Stimulated activated CD8-positive, alpha-beta memory T cell treated with anti-CD3 and anti-CD28 coated beads, Interleukin-7, amount 100 ng/mL, for 48 hours (primary cell): ENCODE measurements at places on chromosomes 2 and 18.

- no peak for DNase-seq
These were observed 145.2 kb downstream of the MGAT5 start for GRCh38 chr2:134399096-134399495.

DNA sequence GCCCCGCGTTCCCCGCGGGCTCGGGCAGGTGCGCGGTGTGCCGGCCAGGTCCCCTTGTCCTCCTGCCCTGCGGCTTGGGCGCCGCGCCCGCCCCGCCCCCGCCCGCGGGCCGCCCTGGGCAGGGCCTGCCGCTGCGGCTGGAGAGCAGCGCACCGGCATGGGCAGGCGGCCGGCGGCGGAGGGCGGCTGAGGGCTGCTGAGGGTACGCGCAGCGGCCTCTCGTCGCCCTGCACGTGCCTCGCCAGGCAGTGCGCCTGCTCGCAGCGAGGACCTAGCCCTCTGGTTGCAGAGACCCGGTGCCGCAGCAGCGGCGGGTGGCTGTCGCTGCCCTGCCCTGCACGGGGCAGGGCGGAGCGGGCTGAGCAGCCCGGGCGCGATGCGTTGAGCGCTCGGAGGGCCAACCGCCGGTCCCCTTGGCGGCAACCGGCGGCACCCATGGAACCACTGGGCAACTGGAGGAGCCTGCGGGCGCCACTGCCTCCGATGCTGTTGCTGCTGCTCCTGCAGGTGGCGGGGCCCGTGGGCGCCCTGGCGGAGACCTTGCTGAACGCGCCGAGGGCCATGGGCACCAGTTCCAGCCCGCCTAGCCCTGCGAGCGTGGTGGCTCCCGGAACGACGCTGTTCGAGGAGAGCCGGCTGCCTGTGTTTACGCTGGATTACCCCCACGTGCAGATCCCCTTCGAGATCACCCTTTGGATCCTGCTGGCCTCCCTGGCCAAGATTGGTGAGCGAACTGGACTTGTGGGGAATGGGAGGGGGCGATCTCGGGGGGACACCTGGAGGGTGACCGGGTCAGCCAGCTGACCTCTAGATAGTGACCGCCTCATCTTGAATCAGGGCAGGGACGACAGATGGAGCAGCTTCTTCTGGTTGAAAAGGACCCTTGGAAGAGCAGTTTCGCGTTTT, at the start of gene SLC9A2:
Gene SLC9A2, plus strand, starts transcription at position 140 of the 906 bp plus-strand sequence. Its CDS starts 296 bp downstream, at position 436.
- no peak for DNase-seq

DNA sequence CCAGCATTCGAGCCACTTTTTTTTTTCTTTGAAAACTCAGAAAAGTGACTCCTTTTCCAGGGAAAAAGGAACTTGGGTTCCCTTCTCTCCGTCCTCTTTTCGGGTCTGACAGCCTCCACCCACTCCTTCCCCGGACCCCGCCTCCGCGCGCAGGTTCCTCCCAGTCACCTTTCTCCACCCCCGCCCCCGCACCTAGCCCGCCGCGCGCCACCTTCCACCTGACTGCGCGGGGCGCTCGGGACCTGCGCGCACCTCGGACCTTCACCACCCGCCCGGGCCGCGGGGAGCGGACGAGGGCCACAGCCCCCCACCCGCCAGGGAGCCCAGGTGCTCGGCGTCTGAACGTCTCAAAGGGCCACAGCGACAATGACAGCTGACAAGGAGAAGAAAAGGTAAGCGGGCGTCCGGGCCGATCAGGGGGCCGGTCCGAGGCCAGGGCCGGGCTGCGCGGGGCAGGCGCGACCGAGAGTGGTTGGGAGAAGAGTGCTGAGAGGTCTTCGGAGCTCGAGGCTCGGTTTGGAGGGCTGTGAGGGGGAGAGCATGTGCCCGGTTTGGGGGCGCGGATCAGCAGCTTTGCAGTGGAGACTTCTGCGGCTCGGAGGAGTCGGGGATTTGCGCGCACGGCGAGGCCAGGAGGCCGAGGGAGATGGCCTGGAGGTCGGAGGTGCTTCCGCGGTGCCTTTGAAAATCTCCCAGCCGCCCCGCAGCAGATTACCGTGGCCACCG, 502 bp downstream of the EPAS1 start:
- peak; percentile 60 for DNase-seq

DNA sequence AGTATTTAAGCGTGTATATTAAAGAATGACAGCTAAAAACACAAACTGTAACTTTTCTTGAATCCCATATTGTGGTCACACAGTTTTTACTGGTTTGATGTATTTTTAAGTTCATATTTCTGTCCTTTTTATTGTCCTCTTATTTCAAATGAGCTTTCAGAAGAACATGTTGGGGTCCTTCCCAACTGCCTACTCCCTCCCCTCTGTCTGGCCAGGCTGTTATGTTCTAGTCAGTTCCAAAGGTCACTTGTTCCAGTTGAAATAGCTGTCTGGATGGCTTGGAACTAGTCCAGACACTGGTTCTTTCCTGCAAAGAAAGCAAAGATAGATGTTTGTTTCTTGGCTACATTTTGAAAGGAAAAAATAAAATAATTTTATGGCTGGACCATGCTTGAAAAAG, 306.9 kb downstream of the GULP1 start:
- DNase-seq: no peak

- no peak for DNase-seq
These were observed 284.1 kb downstream of the IRS1 start for GRCh38 chr2:226515344-226516055.

GRCh38 chr2:68272246-68272994, 20.1 kb upstream of the PPP3R1 start:
- DNase-seq: no peak

- DNase-seq: no peak
These were observed 559 bp downstream of the MYL12A start for GRCh38 chr18:3248062-3248657.

DNA sequence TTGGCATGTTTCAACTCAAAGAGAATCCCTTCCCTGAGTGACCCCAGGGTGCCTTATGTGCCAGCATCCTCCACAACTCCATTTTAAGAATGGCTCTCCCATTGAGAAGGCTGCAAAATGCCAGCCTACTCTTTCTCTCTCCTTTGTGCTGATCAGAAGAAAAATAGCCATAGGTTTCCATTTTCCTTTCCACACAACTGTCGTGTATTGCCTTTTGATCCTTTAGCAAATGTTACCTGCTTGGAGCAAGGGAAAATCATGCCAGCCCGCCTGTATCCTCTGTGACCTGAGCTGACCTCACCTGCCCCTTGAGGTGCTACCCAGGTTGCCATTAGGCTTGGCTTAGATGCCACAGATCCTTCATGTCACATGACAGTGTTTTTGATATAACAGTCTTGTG, 38.8 kb downstream of the DPYSL5 start:
- DNase-seq: no peak

- no peak for DNase-seq
These were observed 41.3 kb downstream of the PARD3B start for GRCh38 chr2:204586444-204587180.

- DNase-seq: no peak
These were observed 177.5 kb downstream of the ANAPC1 start for GRCh38 chr2:111706481-111707001.

- DNase-seq: no peak
These were observed 911.6 kb downstream of the EPHA4 start for GRCh38 chr2:220660277-220661145.

- no peak for DNase-seq
These were observed 179.1 kb upstream of the RPRM start for GRCh38 chr2:153657651-153658050.

- DNase-seq: no peak
These were observed 299.3 kb downstream of the OSR1 start for GRCh38 chr2:19059076-19059475.

DNA sequence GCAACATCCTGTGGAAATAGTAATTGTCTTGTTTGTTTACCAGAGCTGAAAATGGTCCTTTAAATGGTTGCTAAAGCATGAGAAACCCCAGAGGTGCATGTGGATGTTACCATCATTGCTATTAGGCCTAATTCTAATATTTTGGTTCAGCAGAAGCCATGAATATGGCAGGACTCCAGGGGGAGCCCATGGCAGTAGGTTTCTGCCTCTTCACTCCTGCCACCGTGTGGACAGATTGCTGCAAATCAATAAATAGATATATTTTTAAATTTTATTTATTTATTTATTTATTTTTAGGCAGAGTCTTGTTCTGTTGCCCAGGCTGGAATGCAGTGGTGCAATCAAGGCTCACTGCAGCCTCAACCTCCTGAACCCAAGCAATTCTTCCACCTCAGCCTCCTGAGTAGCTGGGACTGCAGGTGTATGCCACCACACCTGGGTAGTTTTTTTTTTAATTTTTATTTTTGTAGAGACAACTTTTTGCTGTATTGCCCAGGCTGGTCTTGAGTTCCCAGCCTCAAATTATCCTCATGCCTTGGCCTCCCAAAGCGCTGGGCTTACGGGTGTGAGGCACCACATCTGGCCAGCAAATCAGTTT, 54.9 kb upstream of the CAPN13 start:
- DNase-seq: no peak

DNA sequence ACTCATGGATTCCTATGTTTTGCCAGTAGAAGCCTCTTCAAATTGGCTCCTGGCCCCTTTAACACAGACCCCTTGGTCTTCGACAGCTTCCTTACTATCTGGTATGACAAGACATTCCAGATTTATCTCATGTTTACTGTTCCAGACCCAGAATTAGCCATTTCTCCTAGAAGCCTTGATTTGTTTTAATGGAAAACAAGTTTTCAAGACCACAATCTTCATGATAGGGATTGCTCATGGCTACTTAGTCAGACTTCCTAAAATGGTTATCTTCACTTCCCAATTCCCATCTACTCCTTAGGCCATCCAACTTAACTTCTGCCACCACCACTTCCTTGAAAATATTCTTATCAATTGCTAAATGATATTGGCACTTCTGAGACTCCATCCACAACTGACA, 63.2 kb downstream of the TTC32 start:
- DNase-seq: no peak

GRCh38 chr18:3885209-3885792, 435.3 kb downstream of the TGIF1 start:
- no peak for DNase-seq

GRCh38 chr2:225600444-225600843, 200.9 kb downstream of the NYAP2 start:
- DNase-seq: no peak

DNA sequence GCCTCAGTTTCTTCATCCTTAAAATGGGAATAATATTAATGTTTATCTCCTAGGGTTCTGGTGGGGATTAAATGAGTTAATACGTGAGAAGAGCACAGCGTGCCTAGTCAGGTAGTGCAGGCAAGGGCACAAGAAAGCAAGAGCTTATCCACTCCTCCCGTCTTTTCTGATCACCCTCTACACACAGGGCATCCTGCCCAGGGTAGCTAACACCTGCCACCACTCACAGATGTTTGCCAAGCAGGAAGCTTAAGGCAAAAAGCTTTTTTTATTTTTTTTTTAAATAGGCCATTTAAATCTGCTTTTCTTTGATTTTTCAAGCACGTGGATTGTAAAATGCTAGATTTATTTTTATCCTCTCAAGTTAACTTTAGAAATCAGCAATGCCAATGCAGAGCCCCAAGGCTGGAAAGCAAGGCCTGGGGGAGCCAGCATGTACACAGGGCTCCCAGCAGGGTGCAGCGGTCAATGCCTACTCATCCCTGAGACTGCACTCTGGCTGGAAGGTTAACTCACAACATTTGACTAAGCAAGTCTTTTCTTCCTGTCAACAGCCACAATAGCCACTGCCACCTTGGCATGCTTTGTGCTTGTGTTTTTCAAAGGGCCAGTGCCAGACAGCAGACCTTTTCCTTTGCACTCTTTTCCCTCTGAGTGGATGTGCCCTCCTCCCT, 86.5 kb upstream of the ACAA2 start:
- no peak for DNase-seq

GRCh38 chr18:31680831-31681568, 3.4 kb downstream of the B4GALT6 start:
- DNase-seq: no peak

DNA sequence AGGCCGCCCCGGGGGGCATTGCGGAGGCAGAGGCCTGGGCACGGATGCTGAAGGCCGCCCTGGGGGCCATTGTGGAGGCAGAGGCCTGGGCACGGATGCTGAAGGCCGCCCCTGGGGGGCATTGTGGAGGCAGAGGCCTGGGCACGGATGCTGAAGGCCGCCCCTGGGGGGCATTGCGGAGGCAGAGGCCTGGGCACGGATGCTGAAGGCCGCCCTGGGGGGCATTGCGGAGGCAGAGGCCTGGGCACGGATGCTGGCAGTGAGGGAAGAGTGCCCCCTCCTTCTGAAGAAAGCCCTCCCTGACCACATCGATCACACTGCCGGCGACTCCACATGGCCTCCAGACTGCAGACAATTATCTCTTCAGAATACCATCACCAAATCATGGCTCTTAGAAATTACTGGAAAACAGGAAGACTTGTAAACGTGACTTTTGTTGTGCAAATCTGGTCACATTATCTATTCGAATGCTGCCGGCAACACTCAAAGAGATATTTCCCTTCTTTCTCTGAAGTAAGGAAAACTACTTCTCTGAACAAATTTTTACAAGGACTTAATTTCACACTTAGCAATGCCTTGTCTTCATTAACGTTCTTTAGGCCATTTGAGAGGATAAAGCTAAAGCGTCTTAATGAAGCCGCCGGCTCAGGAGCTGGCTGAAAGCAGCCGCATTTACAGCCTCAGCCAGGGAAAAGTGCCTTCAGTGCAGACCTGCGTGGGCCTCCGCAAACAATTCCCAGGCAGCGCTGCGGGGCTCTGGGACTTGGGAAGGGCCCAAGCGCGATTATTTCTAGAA, 18.1 kb upstream of the SNTG2 start:
- no peak for DNase-seq

DNA sequence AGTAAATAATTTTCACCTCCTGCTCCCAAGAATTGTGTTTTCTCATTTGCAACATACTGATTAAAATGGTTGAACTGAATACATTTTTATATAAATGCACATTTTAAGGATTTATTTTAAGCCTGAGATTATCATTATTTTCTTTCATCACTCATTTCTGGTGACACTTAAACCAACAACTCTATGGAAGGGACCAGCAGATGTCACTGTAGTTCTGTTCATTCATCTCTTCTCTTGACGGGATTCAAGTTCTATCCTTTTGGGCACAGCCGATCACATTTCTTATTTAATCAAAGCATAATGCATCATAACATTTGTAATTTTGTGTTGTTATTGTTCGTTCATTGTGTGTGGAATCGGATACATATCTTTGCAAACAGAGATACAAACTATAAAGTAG, 417.9 kb downstream of the HRH4 start:
- DNase-seq: no peak

DNA sequence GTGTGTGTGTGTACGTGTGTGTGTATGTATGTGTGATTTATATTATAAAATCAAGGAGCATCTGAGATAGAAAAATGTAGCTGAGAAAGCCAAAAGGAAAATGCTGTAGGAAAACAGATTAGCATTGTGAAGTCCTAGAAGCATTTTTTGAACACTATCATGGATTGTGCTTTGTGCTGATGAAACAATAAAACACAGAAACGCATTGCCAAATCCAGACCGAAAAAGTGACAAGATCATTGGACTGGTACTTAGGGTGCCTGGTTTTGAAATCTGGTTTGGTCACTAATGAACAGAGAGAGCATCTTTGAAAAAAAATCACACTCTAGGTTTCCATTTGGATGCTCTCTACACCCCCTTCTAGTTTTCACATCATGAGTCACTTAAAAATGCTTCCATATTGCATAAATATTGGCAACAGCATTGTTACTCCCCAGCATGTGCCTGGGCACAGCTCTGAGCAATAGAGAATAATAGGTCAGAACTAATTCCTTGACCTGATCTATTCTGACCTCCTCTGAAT, 214.6 kb upstream of the LRRTM1 start:
- DNase-seq: no peak

- DNase-seq: no peak
These were observed 162.0 kb upstream of the HAAO start for GRCh38 chr2:42954227-42954962.
